Gastrocnemius medialis (tissue), 4 donors: ENCODE measurements at places on chromosomes 12 and 14.

DNA sequence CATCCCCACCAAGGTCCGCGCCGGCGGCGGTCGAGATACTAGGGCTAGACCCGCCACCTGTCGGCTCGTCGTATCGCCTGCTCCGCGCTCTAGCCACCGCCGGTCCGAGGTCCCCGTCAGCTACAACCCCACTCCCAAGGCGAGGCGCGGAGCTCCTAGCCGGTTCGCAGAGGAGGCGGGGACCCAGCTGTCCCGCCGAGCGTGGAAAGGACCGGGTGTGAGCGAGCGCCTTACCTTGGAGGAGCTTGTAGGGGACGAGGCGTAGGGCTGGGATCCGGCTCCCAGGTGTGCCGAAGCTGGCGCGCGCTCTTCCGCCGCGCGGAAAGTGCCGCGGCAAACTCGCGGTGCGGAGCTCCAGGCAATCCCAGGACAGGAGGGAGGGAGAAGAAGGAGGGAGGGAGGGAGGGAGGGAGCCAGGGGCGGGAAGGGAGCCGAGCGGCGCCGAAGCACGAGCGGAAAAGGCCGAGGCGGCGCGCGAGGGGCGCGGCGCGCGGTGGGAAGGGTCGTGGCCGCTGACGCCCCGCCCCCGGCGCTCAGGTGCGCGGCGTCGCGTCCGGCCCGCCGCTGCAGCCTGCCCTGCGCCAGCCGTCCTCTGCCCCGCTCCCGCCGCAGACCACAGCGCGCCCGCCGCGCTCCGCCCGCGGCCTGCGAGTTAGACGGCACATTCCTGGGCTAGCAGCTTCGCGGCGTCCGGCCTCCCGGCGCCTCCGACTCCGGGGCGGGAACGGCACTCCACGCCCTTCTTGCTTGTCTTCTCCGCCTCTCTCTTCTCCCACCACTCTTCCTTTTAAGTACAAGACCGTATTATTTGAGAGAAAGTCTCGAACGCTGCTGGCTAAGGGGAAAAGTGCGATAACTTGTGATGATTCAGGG, at the start of gene PAWR:
TSS of gene PAWR (minus strand) at position 327 of the 873 bp plus-strand sequence. CDS start 720 bp downstream, outside the sequence.
- no peak for DNase-seq

- no peak for DNase-seq
These were observed 54.1 kb upstream of the DIO3 start for GRCh38 chr14:101506926-101507835.

DNA sequence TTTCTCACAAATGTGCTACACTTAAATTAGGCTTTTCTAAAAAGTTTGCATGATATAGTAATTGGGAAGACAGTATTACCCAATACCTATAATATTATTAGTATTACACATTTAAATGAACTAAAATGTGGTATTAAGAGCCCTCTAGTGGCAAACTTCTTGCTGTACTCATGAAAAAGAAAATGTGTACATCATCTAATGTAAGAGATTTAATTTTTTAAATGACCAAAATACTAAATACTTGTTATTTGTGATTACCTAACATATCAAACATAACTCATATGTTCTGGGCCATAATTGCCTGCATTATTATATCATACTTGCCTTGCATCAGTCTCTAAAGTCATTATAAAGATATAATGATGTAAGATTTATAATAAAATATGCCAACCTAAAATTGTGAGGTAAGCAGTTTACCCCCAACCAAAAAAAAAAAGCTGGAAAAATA, 64.2 kb downstream of the DNAI7 start:
- DNase-seq: no peak

- no peak for DNase-seq
These were observed 33.0 kb downstream of the IQSEC3 start for GRCh38 chr12:99605-100004.

GRCh38 chr14:88195676-88196075, 127.4 kb downstream of the KCNK10 start:
- no peak for DNase-seq

GRCh38 chr14:75464626-75465025, 36.8 kb downstream of the JDP2 start:
- no peak for DNase-seq

DNA sequence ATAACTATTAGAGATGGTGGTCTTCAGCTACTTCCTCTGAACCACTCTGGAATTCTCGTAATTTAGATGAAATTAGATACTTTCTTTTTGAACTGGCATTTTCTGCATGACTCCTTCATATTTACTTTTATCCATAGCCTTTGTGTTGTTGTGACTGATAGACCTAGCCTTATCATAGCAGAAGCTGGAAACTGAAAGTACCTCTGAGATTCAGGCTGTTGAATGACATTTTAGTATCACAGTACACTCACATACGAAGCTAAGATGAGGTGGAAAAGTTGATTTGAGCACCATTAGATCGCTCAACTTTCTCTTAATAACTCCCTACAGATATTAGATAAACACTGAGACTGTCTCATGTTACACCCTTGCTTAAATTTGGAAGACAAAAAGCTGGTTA, 525.1 kb upstream of the FBXO33 start:
- DNase-seq: no peak

- no peak for DNase-seq
These were observed 13.7 kb upstream of the REP15 start for GRCh38 chr12:27682534-27682933.

GRCh38 chr14:75645056-75645455, 15.6 kb downstream of the ERG28 start:
- no peak for DNase-seq

DNA sequence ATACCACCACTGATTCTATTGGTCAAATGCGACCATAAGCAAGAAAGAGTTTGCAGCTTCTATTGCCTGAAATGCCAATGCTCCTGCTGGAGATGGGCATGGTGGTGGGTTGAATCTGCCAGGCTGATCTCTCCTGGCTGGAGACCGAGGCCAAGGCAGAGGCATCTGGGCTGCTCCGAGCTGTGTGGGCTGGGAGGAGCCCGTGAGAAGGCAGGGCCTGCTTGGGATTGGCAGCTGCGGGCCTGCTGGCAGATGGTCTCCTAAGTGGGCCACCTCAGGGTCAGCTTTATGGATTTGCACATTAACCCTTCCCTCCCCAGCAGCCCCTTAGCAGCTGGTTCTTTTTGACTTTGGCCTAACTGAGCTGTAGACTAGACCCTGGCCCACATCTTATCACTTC, 25.4 kb downstream of the SRRM4 start:
- DNase-seq: no peak

DNA sequence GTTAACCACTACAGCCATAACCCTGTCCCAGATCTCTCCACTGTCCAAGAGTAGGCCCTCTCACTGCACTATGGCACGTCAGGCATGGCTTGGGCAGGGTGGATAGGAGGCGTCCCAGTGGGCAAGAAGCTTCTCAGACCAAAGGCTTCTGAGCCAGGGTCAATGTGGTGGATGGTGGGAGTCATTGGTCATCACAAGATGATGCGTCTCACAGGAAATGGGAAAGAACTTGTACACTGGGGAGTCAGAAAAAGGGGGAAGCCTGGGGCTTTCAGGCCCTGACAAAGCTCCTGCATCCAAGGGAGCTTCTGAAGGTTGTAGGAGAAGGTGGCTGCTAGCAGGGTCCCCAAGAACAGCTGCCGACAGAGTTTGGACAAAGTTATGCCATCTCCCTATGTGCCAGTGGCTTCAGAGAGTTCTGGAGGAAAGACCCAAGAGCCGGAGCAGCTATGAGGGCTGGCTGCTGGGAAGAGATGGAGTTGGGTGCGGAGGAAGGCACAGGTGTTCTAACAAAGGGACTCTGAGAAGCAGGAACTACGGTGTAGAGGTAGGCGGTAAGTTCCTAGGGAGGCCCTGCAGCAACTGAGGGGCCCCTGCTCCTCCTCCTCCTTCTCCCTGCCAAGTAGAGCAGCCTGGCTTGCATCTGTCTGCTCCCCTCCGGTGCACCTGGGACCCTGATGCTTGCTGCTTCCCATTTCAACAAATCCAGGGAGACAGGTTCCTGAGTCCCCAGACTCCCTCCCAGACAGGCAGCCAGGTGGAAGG, 81.1 kb downstream of the ARL6IP4 start:
- no peak for DNase-seq

GRCh38 chr12:7835766-7836165, 36.9 kb downstream of the SLC2A14 start:
- DNase-seq: no peak

DNA sequence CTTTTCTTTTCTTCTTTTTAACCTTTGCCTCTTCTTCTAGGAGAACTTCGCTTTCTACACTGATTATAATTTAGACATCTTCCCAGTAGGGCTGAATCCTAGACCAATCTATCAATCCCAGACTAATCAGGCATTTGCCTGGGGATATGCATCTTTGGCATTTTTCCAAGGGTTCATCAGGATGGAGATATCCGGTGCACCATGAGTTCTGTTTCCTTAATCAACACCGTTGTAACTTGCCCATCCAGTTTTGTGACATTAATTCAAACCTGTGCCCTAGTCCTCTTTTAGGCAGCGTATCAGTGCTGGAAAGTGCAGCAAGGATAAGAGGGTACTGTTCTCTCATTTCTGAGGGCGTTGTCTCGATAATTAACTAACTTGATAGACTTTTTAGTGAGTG, 617 bp upstream of the MGP start:
- no peak for DNase-seq

GRCh38 chr12:89575374-89575773, 49.5 kb upstream of the POC1B start:
- DNase-seq: no peak

DNA sequence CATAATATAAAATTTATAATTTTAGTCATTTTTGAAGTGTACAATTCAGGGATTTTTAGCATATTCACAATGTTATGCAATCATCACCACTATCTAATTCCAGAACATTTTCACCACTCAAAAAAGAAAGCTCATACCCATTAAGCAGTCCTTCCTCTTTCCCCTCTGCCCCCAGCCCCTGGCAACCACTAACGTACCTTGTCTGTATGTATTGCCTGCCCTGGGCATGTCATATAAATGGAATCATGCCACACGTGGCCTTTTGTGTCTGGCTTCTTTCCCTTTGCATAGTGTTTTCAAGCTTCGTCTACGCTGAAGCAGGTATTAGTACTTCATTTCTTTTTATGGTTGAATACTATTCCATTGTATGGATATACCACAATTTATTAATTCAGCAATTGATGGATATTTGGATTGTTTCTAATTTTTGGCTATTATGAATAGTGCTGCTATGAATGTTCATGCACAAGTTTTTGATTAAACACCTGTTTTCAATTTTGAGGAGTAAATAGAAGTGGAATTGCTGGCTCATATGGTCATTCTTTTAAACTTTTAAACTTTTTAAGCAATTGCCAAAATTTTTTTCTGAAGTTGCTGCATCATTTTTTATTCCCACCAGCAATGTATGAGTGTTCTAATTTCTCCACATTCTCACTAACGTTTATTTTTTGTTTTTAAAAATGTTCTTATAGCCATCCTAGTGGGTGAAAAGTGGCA, 1.6 kb upstream of the SSTR1 start:
- DNase-seq: no peak

GRCh38 chr14:83085136-83085535, 1551.5 kb upstream of the SEL1L start:
- no peak for DNase-seq

GRCh38 chr12:127422935-127423566, 843.9 kb upstream of the TMEM132C start:
- DNase-seq: no peak

DNA sequence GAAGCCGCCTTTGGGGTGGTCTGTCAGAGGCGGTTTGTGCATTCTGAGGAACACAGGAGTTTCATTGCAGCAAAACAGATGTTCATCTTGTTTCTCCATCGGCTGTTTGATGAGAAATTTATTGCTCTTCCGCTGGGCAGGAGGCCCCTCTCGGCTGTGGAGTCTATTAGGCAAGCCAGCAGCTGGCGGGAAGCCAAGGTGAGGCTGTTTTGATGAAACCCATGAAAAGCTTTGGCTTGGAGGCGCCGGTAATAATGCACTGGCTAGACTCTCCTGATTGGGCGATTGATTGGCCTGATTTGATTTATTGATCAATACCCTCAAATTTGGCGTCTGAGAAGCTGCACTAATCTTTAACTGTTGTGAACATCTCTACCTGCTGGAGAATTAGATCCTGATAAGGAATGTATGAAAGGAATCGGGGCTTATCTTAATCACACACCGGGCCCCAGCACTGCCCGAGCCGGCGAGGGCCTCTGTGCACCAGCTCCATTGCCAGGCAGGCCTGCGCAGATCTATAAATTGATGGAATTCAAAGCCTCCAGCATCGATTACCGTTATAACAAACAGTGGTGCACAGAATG, 187.7 kb downstream of the PHETA1 start:
- peak; percentile 27 for DNase-seq

DNA sequence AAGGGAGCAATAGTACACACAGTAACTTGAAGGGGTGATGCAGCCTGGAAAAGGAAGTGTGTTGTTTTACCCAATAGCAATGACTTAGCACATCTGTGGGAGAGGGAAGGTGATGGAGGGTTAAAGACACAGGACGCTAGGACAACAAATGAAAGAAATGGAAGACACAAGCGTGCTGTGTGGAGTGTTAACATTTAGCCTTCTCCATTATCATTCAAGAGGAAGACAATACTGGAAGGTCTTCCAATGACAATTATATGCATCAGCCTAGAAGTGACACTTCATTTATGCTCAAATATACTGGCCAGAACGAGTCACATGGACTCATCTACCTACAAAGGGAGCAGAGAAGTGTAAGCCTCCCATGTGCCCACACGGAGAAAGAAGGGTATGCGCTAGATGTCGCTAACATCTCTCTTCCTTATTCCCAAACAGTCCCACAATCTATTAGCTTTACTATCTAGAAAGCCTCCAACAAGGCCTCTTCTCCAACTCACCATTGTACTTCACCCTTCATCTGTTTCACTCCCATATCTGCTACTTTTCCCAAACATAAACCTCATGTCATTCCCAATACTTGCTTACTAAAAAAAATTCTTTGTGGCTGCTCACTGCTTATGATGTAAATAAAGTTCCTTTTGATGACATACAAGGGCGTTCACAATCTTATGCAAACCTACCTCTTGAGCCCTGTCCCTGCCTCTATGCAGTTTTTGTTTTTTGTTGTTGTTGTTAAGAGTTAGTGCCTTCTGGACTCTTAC, 20.3 kb downstream of the PPM1H start:
- no peak for DNase-seq

DNA sequence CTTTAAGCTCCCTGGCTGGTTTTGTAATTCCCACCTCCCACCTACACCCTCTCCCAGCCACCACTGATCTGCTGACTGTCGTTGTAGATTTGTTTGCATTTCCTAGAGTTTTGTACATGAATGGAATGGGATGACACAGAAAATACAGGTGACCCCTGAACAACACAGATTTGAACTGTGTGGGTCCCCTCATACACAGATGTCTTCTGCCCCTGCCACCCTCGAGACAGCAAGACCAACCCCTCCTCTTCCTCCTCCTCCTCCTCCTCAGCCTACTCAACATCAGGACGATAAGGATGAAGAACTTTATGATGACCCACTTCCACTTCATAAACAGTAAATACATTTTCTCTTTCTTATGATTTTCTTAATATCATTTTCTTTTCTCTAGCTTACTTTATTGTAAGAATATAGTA, 28.8 kb downstream of the SYNE3 start:
- DNase-seq: no peak

GRCh38 chr12:69105101-69105962, 134.0 kb upstream of the CPSF6 start:
- DNase-seq: no peak
